ENCODE measurements at places on chromosomes 1 and 21.

DNA sequence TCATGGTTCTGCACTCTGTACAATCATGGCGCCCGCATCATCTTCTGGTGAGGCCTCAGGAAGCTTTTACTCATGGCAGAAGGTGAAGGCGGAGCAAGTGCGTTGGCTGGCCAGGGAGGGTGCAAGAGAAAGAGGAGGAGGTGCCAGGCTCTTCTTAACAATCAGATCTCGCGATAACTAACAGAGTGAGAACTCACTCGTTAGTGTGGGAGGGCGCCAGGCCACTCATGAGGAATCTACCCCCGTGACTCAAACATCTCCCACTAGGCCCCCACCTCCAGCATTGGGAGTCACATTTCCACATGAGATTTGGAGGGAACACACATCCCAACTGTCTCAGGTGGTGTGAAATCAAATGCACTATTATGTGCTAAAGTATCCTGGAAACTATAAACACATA lies 220.2 kb upstream of the CSF3R start:
- no peak for DNase-seq

DNA sequence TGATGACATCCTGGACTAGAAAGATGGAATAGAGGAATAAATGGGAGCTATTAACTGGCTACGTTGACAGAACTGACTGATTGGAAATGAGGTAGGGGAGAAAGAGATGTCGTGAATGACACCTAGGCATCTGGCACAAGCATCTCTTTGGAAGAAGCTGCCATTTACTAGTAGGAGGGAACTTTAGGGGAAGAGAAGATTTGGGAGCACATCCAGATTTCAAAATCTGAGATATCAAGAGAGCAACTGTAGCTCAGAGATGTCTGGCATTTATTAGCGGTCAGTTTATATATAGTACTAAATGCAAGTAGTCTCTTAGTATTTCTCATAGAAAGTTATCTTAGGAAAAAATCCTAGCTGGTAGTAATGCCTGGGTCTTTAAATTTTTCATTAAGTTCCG lies 131.9 kb upstream of the C1orf105 start:
- DNase-seq, result peak; percentile 56

DNA sequence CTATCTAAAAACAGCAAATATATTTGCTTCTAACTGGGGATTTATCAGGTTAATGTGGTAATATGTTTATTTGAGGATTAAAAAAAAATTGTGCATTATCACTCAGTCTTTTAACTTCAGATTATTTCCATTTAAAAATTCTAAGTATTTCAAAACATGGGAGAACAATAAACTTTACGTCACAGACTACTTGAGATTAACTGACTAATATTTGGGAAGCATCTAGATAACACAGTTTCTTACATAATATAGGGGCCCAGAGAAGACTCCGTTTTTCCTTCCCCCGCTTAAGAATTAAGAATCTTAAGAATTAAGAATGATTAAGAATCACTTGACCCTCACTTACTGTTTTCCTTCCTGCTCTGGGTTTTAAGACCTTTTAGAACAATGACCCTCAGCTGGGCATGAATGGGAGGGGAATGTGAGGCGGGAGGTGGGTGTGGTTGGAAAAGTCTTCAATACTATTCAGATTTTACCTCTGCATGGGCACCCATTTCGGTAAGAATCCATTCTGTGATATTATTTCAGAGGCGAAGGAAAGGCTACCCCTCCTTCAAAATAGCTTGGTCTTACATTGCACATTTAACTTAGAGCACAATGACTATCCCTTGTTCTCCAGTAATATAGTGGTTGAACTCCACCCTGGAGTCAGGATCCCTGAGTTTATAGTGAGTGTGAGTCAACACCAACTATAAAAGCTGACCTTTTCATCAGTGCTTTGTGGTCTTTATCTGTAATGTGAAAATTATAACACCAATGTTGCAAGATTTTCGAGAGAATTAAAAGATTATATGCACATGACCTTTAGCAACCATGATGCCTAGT lies 821.3 kb downstream of the USP25 start:
- no peak for DNase-seq

DNA sequence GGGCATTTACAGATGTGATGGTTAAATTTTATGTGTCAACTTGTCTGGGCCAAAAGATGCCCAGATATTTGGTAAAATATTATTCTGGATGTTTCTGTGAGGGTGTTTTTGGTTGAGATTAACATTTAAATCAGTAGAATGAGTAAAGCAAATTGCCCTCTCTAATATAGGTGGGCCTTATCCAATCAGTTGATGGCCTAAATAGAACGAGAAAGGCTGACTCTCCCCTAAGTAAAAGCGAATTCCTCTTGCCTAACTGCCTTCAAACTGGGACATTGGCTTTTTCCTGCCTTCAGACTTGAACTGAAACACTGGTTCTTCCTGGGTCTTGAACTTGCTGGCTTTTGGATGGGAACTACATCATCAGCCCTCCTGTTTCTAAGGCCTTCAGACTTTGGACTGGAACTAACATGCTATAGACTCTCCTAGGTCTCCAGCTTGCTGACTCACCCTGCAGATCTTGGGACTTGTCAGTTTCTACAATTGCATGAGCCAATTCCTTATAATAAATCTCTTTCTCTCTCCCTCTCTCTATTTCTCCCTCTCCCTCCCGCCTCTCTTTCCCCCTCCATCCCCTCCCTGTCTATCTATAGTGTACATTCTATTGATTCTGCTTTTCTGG lies 10.2 kb upstream of the NAV1 start:
- peak; percentile 81 for DNase-seq

DNA sequence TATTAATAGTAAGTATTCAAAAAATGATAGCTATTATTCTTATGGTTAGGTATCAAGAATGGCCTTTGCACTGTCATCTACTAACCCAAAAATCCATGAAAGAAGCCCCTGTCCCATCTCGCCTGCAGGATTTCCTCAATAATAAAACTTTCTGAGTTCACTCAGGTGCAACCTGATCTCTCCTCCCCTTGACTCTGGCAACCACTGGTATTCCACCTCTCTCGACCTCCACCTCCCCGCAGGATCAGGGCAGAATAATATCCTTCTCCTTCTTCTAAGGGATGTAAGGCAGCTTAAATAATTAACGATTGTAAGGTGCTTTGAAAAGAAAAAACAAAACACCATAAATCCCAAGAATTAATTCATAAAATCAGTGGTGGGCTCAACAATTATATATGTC lies 359.3 kb downstream of the PLPP3 start:
- no peak for DNase-seq

DNA sequence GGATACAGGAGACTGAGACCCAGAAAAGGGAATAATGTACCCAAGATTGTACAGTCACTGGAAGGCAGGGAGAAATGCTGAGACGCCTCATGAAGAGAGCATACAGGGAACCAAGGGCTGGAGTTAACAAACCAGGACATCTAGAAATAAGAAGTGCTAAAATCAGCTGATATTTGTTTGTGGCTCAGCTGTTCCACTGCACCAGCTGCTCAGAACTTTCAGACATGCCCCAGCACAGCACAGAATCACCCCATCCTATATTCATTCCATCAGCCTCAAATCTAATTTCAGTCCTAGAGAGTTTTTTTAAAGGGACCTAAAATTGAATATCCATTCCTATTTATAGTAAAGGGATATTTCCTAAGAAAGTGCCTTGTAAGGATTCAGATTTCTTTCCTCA lies 60.2 kb downstream of the DAB1 start:
- DNase-seq, result no peak

- peak; percentile 21 for DNase-seq
These were observed 65.2 kb downstream of the TMCO4 start for GRCh38 chr1:19734472-19734999.

DNA sequence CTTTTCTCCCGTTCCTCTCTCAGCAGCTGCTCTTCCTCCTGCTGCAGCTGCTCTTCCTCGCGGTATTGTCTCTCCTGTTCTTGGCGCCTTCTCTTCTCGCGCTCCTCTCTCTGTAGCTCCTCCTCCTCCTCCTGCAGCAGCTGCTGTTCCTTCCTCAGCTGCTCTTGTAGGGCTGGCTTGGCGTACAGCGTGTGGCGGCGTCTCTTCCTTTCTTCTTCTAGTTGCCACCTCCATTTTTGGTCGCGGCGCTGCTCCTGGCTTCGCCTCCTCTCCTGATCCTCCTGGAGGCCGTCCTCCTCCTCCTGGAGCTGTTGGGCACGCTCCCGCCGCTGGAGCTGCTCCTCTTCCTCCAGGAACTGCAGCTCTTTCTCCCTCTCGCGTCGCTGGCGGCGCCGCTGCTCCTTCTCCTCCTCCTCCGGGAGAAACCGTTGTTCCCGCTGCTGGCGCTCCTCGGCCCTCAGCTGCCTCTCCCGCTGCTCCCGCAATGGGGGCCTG lies 4.8 kb downstream of the TCHH start:
- DNase-seq, result peak; percentile 55

DNA sequence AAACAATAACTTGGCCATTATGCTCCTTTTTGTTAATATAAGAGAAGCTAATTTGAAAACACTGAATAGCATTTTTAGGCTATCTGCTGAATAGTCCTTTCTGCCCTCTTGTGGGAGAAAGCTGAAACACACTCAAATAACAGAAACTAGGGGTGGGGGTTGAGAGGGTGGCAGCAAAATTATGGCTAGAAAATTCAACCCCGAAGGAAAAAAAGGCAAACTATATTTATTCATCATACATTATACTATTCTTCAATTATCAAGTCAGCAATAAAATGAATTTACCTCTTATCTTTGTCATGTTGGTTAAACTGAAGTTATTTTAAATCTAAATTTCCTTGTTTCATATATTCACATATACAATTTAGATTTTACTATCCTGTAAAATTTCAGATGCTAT lies 255.9 kb downstream of the FAF1 start:
- DNase-seq, result peak; percentile 27

- no peak for DNase-seq
These were observed 576 bp downstream of the SMIM12 start for GRCh38 chr1:34858901-34859445.

GRCh38 chr21:32203877-32204480 lies 74.9 kb downstream of the MIS18A start:
- no peak for DNase-seq

DNA sequence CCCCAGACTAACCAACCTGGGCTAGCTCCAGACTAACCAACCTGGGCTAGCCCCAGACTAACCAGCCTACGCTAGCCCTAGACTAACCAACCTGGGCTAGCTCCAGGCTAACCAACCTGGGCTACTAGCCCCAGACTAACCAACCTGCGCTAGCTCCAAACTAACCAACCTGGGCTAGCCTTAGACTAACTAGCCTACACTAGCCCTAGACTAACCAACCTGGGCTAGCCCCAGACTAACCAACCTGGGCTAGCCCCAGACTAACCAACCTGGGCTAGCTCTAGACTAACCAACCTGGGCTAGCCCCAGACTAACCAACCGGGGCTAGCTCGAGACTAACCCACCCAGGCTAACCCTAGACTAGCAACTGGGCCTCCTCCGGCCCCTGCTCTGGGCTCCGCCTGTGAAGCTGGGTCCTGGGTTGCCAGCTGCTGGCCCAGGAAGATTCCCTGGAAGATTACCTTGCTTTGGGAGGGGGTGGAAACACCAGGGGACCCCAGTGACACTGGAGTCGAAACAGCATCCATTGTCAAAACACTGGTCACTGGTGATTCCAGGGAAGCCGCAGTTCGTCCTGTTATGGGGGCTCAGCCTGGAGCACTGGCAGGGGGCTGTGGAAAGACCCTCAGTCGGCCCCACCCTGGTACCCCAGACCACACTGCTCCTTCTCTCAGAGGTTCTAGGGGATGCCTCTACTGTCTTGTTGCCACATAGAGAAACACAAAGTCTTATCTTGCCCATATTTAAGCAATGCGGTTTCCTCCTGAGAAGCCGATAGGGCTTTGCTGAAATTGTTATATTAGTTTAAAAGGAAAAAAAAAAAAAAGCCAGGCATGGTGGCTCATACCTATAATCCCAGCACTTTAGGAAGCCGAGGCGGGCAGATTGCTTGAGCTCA lies 1.1 kb downstream of the TFF2 start:
- no peak for DNase-seq

DNA sequence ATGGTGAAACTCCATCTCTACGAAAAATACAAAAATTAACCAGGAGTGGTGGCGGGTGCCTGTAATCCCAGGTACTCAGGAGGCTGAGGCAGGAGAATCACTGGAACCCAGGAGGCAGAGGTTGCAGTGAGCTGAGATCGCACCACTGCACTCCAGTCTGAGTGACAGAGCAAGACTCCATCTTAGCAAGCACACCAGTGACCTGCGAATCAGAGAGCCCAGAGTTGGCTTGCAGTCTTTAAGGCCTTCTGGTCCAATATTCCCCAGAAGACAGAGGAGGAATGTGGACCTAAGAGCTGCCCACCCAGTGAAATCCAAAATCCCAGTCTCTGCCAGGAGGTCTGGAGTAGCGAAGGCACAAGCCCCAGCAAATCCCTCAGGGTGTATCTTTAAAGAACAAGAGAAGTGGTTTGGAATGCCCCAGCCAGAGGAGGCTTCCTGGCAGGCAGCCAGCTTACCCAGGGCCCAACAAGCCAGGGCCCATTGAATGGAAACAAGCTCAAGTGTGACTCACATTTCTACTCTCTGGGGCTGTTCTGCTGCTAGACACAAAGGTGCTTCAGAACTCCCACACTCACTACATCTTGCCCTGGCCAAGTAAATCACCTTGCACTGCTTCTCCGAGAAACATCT lies 23.9 kb downstream of the GPR161 start:
- peak; percentile 71 for DNase-seq

DNA sequence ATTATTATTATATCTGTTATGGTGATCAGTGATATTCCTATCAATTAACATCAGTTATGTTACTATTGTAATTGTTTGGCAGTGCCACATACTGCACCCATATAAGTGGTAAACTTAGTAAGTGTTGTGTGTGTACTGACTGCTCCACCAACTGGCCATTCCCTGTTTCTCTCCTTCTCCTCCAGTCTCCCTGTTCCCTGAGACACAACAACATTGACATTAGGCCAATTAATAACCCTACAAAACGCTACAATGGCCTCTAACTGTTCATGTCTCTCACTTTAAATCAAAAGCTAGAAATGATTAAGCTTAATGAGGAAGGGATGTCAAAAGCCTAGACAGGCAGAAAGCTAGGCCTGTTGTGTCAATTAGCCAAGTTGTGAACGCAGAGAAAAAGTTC lies 6.6 kb upstream of the THRAP3 start:
- DNase-seq, result peak; percentile 26

GRCh38 chr1:94819238-94819944 lies 766 bp upstream of the SLC44A3 start:
- no peak for DNase-seq

DNA sequence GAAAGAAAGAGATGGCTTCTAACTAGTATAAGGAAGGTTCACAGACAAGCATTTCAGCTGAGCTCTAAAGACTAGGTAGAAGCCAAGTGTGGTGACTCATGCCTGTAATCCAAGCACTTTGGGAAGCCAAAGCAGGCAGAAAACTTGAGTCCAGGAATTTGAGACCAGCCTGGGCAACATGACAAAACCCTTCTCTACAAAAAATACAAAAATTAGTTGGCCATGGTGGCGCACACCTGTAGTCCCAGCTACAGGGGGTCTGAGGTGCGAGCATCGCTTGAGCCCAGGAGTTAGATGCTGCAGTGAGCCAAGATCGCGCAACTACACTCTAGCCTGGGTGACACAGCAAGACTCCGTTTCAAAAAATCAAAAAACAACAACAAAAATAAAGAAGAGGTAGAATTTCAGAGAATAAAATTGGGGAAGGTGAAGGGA lies 27.8 kb downstream of the FBXO42 start:
- peak; percentile 81 for DNase-seq
